Skin of body (tissue), 3 donors: ENCODE measurements at places on chromosomes 6 and 20. TPM values are rescaled to one million over a fixed set of nuclear protein-coding genes. Genes with fewer than 3 reads are reported as not detected.

DNA sequence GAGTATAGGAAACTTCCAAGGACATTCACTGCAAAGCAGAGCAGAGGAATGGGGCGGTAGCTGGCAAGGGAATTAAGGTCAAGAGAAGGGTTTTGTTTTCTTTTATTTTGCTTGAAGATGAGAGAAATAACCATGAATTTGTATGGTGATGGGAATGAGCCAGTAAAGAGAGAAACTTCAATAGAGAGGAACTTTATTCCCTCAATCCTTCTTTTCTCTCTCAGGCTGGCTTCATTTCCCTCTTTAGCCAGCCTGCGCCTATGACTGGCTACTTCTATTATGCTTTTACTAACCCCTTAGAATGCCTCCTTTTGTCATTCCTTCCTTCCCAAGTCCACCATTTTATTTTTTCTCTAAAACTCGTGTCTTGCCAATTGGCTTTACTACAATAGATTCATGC is 101.4 kb upstream of the CEP85L start:
- DNase-seq = no peak

DNA sequence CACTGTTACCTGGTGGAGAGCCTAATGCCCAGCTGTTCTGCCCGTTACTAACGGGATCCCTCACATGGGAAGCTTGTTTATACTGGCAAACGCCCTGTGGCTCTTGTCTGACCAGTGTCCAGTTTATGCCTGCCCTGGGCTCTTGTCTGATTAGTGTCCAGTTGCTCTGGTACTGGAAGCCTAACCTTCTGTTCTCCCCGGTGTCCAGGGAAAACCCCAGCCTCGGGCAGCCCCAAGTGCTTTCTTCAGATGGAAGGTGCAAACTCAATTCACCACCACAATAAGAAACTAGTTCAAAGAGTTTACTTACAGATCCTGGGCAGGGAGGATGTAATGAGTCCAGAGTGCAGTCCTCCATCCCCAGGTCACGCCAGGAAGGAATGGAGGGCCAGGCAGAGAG is 148.4 kb downstream of the TBXT start:
- DNase-seq = no peak

GRCh38 chr6:138774370-138774769 is 801 bp downstream of the CCDC28A start:
- no peak for DNase-seq

The CST9 gene
- total RNA-seq = not detected

The C20orf141 gene
- not detected for total RNA-seq

The CPXM1 gene
- total RNA-seq = 30.5 TPM

The TMC2 gene
- total RNA-seq = 0.10 TPM

GRCh38 chr20:53960579-53961272 is 109.7 kb downstream of the BCAS1 start:
- DNase-seq = peak; percentile 77

The TINAG gene
- total RNA-seq = 0.20 TPM

GRCh38 chr20:17854307-17854903 is 114.2 kb downstream of the SNX5 start:
- no peak for DNase-seq

DNA sequence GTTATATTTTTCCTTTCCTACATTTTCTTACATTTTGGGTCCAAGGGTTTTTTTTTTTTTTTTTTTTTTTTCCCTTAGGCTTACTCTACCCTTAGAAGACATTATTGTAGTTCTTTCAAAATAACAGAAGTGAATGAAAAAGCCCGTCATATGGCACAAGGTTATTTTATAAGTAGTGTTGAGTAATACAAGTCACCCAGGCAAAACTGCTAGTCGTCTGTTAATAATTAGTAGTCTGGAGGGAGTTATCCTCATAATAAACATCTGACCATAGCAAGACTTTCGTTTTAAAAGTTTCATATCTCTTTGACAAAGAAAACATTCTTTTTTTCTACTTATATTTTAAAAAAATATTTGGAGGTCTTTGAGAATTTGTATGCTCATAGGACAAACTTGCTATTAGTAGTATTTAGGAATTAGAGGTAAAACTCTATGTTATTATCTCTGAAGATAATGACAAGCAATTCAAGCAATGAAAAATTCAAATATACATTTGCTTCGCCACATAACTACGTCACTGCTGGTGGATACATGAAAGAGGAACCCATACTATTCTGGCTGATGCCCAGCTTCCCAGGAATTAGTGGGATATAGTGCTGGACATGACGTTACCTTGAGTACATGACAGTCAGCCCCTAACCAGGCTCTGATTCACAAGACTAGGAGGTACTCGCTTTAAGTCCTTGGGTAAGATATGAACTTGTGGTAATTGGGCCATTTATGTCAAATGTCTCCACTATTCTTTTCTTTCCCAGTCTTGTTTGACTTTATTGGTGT is 532.8 kb downstream of the GRIK2 start:
- no peak for DNase-seq

DNA sequence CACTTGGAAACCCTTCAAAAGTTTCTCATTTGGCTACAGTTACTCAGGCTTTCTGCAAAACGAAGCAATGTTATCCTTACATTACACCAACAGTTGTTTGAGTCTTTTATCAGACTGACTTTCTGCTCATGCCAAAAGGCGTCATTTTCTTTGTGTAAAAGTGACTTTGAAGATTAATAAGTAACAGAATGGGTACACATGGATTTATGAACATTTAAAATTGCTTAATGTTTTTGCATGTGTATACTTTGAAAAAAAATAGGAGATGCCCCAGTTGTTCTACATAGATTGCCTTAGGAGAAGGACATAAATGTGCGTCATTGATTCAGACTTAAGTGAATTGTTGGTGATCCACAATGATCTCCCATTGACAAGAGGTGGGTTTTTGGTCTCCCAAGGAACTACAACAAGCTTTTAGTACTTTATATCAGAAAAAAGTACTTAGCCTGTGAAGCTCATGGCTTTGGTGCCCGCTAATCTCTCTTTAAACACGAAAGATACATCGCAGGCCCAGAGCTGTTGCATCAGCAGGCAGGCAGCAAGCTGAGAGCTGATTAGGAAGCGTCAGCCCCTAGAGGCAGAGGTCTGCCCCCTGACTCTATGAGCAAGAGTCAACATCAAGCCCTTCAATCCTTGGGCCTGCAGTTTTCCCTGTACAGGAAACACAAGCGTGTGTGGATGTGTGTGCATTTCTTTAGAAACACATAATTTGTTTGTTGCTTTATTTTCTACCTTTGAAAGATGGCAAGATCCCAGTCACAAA is 45.9 kb downstream of the SLC22A3 start:
- DNase-seq = no peak

The NINL gene
- total RNA-seq = 15.7 TPM

The TBXT gene
- not detected for total RNA-seq

The SLPI gene
- total RNA-seq = 52.0 TPM

GRCh38 chr6:137224799-137225198 is 5.6 kb upstream of the IFNGR1 start:
- no peak for DNase-seq

The NKAIN2 gene
- total RNA-seq = 0.59 TPM

DNA sequence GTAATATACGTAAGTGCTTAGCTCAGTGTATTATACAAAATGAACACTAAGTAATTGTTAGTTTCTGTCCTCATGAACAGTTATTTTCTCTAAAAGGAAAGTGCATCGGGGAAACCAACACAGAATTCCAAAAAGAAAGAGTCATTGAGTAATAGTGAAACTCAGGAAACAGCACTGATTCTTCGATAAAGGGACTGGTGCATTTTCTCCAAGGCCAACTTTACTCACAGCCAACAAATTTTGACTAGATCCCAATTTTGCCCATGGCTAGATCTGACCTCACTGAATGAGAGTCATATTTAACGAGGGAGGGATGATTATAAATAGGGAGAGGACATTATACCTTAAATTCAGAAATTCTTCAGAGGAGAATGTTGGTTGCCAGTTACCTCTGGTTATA is 390.9 kb upstream of the NRSN1 start:
- DNase-seq = no peak
